Mucosa of gallbladder (tissue), 1 donor: ENCODE measurements at places on chromosomes 4 and X. TPM values are rescaled to one million over a fixed set of nuclear protein-coding genes. Genes with fewer than 3 reads are reported as not detected.

DNA sequence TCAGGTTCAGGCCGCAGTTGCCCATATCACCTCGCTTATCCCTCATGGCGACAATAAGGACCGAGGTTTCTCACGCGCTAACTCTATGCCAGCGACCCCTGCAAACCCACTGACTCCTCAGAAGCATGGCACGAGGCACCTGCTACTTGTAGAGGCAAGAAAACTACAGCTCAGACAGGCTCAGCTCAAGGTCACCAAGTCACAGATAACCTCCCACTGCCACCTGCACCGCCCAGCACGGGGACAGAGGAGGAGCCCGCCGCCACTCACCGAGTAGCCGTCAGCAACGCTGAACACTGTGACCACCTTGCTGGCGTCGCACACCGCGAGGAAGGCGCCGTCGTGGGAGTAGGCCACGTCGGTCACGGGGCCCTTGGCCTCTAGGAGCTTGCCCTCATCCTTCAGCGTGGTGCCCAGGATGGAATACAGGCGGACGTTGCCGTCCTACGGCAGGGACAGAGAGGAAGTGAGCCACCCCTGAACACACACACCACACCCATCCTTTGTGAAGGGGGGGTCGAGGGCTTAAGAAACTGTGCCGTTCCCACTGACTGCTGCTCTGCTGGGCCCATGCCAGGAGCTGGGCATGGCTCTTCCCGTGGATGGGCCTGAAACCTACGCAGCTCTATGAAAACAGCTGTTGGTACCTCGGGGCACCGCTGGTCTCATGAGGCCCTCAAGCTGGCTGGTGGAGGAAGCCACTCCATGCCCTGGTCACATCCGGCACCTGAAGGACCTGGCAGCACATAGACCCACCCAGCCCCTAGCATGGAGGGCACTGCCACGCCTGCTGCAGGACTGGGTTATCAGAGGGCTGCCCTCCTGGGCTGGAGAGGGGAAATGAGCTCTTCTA is 38.9 kb downstream of the WDR1 start:
- no peak for DNase-seq

DNA sequence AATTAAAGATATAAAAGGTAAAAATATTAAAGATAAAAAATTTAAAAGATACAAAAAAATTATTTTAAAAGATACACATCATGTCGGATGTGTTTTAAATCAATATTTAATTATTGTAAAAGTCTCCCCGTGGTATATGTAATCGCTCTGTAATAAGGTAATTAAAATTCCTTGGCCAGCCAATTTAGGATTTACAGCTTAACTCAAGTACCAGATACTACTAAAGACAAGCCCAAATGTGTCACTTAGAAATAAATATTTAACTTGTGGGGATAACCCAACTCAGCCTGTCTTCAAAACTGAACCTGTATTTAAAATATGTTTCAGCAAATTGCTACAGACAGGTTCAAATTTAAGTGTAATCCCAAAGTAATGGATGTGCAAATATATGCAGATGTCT is 56.0 kb downstream of the GPR82 start:
- DNase-seq = no peak

- no peak for DNase-seq
Measured at GRCh38 chr4:68416591-68416990, 30.7 kb upstream of the TMPRSS11E start.

DNA sequence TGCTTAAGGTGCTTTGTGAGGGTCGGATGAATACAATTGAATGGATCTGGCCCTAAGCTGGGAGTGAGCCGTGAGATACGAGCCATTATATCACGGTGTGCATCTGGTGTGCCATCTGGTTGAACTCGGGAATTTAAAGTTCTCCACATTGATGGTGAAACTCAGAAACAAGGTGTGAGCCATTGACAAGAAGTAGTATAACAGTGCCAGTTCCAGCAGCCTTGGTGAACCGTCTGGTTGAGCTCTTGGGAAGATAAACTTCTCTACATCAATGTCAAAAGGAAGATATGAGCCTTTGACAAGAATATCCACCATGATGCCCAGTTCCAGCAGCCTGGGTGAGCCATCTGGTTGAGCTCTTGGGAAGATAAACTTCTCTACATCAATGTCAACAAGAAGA is 5.0 kb upstream of the CSF2RA start:
- no peak for DNase-seq

DNA sequence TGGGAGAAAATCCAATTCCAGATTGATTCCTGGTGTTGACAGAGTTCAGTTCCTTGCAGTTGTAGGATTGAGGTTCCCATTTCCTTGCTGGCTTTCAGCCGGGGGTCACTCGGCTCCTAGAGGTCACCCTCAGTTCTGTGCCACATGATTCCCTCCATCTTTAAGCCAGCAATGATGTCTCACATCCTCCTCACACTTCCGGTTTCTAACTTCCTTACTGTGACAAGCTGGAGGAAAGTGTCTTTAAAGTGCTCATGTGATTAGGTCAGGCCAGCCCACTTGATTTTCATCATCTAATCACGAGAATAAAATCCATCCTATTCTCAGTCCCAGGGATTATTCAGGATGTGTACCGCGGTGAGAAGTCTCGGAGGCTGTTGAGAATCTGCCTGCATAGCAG is 19.4 kb upstream of the SMIM31 start:
- no peak for DNase-seq

GRCh38 chr4:1592068-1592708 is 91.9 kb downstream of the FAM53A start:
- no peak for DNase-seq

GRCh38 chr4:89616382-89616781 is 220.6 kb downstream of the SNCA start:
- DNase-seq = no peak

- no peak for DNase-seq
Measured at GRCh38 chr4:163666332-163666873, 171.9 kb downstream of the TMA16 start.

DNA sequence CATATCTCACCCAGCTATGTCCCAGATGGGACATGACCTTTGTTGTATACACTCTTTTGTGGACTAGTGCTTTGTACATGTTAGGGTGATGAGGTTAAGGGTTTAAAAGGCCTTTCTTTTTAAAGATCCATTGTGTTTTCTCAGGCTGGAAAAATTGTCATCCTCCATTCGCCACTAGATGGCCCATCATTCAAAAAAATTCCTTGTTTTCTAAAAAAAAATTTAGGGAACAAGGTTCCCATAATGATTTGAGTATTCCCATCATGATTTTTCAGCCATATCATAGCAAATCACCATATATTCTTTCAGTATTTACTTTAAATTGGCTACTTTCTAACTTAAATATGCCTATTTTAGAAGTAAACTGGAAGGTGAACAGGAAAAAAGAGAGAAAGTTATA is 91.9 kb upstream of the TMEM164 start:
- DNase-seq = no peak

GRCh38 chr4:82247171-82247570 is 126.6 kb downstream of the HNRNPD start:
- DNase-seq = no peak

- DNase-seq = no peak
Measured at GRCh38 chrX:42751573-42751972, 26.4 kb downstream of the PPP1R2C start.

- DNase-seq = no peak
Measured at GRCh38 chr4:121697564-121697963, 784 bp upstream of the ANXA5 start.

DNA sequence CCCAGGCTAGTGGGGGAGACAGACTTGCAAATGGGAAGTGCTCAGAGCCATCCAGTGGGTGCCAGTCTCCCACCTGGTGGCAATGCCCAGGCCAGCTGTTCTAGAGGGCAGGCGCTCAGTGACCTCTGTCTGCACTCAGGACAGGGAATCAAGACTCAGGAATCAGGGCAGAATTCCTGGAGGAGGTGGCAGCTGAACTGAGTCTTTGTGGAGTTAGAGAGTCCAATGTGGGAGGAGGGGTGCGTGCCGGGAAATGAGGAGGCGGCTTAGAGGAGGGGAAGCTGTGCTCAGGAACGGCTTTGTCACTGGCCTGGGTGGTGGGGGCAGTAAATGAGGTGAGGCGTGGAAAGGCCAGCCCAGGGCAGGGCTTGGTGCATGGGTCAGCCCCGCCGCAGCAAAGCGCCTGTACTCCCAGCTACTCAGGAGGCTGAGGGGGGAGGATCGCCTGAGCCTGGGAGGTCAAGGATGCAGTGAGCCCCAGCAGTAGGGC is 31.3 kb upstream of the SORCS2 start:
- no peak for DNase-seq

DNA sequence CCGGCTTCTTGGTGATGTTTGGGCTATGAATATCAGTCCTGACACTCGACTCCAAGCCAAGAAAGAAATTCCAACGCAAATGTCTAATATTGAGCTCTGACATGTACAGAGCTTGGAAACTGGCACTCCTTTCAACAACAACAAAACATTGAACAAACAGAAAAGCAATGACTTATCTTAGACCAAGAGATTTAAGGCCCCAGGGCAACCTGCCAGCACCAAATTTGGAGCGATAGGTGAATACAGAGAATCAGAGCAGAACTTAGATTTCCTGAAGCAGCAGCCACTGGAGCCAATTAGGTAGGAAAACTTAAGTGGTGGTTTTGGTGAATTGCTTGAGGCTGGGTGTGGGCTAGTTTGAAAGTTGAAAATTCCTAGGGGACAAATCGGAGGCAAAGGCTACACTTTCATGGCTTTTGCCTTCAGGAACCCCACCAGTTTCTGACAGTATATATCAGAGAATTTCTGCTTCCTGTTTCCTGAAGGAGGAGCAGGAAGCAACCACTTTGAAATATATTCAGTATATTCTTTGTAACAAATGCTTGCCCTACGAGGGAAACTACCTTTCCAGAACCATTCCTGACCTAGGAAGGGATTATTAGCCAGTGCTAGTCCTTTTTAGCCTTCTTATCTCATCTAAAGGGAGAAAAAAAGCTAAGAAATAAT is 10.1 kb upstream of the FMR1 start:
- DNase-seq = no peak

DNA sequence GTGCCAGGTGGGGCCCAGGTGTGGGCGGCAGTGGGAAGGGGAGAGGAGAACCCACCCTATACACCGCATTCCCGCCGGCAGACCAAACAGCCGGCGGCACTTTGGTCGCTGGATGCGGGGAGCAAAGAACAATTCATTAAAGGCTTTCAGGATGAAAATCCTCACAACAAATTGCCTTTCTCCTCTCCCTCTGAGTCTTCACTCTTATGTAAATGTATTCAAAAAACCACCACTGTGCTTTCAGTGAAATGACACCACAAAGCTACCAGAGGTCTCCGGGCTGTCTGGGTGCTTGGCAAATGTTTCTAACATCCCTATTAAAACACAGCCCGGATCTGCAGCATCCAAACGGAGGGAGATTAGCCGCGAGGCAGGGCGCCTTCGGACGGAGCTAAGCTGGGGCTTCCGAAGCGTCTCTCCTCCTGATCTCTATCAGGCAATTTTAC is 171.8 kb upstream of the TBL1X start:
- no peak for DNase-seq

DNA sequence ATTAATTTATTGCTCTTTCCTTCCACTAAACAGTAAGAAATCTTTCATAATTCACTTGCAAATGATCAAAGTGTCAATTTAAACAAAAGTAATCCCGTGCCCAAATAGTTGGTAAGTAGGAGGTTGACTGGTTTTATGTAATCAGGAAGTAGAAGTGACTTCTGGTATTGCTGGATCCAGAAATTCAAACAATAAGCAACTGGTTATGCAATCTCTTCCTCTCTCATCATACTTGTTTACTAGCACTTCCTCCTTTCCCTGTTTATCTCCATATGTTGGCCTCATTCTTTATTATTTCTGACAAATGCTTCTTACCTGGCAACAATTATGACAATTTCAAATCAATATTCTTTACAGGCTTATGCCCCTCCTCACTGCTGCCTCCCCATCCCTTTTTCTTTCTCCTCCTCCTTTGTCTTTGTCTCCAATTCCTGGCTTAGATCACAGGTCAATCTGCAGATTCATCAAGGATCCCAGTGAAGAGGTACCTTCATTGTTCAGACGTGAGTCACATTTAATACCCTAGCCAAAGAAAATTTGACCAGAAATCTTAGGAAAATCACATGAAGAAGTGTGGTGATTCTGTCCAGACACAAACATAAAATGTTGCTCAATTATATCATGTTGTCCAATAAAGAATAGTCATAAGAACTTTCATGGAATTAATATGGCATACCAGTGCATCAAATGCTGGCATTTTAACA is 323.2 kb upstream of the PCDH7 start:
- no peak for DNase-seq

- DNase-seq = no peak
Measured at GRCh38 chr4:138037696-138038095, 204.5 kb downstream of the SLC7A11 start.

DNA sequence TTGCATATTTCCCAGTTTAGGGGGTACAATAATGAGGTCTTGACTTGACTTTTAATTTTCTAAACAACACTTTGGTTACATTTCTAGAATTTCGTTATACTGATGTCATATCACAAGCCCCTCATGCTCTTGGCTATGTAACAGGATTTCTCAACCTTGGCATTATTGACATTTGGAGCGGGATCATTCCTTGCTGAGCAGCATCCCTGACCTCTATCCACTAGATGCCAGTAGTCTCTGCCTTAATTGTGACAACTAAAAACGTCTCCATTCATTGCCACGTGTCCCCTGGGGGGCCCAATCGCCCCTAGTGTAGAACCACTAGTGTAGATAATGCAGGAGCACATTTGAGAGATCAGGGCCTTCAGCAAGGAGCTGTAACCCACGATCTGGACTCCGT is 234.2 kb upstream of the MID1 start:
- no peak for DNase-seq

GRCh38 chr4:7063362-7063761 is 4.5 kb downstream of the GRPEL1 start:
- DNase-seq = no peak

DNA sequence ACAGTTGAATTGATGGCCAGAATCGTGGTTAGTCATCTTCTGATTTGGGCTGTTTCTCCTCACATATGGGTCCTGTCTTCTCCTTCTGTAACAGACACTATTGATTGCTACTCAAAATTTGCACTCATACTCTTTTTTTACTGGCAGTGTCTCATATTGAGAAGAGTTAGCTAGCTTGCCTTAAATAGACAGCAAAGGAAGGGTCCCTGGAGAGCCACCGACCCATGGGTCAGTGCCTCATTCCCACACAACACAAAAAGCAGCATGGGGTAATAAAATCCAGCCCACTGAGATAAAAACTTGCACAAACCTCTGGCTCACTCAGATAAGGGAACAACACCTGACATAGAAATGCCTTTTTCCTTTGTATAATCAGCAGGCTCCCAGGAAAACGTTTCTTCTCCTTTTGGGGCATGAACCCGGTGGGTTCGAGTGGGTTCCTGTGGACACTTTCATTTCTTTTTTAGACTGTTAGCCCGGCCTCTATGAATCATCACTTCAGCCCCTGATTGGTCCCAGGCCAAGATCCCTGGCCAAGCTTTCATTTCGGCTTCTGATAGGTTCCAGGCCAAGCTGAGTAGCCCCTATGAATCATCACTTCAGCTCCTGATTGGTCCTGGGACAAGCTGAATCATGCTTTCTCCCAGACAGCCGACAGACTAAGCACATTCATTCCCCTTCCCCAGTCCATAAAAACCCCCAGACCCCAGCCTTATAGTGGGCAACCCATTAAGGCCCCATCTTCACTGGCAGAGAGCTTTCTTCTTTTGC is 408.1 kb downstream of the DCAF12L2 start:
- no peak for DNase-seq

GRCh38 chr4:47705326-47705981 is 132.4 kb downstream of the CORIN start:
- no peak for DNase-seq

Gene F11
- total RNA-seq = 23.9 TPM

Gene MID1
- 30.6 TPM for total RNA-seq

Gene MTMR8
- total RNA-seq = 3.4 TPM

Gene C4orf46
- 2.7 TPM for total RNA-seq

Gene ETNPPL
- total RNA-seq = 0.40 TPM

Gene ARL9
- total RNA-seq = 0.43 TPM

Gene WAS
- total RNA-seq = 11.5 TPM

Gene VSIG4
- total RNA-seq = 61.5 TPM

Gene RAB33A
- total RNA-seq = 1.2 TPM
